ENCODE measurements at places on chromosomes 7 and 10.

GRCh38 chr10:106571192-106571946 lies 593.1 kb downstream of the SORCS1 start:
- peak; percentile 14 for DNase-seq

- no peak for DNase-seq
Observed at GRCh38 chr10:576130-576465, 113.4 kb downstream of the DIP2C start.

GRCh38 chr10:104328646-104328895 lies 9.7 kb downstream of the ITPRIP start:
- DNase-seq, result no peak

DNA sequence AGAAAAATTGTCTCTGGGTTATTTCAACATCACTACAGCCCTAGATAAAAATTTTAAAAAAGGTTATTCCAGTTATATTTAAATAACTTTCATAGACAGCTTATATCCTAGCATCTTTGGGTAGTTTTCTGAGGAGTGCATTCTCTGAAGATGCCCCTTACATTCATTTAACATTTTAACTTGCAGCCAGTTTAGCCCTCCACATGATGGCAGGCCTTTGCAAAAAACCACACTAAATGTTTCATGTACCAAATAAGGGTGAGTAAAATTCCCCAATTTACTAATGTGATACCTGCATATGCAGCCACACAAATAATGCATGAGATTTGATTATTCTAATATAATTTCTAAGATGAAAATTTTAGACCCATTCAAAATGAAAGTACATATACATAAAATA lies 108.4 kb upstream of the ZWINT start:
- DNase-seq, result no peak

DNA sequence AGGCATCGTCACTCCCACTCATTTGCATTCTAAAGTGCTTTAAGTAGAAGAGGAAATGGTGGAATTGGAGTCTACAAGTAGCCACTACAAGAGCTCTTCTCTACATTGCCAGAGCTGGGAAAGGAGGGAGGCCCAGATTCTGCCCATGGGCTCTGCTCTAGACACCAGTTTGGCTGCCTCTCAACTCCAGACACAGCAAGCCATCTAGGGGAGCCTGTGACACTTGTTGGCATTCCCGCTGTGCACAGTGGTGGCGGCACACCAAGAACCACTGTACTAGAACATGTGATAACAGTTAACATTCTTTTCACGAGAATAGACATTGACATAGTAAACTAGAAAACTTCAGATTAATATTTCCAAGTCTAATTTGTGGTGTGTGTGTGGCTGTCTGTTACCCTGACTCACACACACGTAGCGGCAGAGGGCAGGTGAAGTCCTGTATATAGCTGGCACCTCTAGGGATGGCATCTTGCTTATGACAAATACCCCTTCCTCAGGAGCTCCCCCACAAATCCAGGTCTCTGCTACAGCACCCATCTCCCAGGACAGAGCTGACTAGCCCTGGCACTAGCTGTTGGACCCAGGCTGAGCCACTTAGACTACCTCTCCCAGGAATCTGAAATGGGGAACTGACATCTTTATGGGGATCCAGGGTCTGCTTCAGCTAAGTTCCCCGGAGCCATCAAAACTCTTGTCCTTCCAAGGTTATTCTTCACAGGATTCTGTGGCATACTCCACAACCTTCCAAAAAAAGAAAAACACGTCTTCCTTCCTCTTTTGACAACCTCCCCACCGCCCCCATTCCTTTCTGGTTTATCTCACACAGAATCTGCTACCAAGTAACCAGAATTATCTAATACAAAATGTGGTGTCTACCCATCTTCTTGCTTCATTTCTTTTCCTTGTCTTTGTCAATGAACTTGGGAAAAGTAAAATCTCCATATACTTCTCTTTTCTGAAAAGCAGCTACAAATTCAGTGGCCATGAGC lies 54.7 kb upstream of the MRLN start:
- DNase-seq, result no peak

DNA sequence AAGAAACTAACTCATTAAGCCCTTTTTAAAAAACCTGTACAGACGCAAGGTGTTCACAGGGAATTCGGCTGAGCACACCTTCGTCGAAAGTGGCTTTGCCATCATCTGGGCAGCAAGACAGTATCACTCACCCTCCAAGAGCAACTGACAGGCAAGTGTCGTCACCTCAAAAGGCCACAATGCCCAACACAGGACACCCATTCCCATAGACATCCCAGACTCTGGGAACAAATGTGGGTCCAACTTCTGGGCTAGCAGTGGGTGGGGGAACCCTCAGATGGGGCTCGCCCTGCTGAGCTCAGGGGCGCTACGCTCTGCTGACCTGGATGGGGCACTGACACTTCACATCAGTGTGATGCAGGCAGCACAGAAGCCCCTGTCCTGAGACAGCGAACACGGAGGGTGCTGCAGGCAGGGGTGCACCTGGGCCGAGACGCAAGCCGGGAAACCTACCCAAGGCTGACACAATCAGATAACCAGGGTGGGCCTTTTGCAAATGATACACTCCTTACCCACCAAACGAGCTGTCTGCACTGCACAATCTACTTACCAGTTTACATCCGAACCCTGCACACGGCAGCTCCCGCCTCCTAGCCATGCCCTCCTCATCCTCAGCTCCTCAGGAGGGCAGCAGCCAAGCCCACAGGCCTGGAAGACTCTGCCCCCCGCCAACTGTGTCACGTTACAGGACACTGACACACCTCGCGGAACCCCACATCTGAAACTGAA lies 1.7 kb downstream of the DIP2C start:
- no peak for DNase-seq

DNA sequence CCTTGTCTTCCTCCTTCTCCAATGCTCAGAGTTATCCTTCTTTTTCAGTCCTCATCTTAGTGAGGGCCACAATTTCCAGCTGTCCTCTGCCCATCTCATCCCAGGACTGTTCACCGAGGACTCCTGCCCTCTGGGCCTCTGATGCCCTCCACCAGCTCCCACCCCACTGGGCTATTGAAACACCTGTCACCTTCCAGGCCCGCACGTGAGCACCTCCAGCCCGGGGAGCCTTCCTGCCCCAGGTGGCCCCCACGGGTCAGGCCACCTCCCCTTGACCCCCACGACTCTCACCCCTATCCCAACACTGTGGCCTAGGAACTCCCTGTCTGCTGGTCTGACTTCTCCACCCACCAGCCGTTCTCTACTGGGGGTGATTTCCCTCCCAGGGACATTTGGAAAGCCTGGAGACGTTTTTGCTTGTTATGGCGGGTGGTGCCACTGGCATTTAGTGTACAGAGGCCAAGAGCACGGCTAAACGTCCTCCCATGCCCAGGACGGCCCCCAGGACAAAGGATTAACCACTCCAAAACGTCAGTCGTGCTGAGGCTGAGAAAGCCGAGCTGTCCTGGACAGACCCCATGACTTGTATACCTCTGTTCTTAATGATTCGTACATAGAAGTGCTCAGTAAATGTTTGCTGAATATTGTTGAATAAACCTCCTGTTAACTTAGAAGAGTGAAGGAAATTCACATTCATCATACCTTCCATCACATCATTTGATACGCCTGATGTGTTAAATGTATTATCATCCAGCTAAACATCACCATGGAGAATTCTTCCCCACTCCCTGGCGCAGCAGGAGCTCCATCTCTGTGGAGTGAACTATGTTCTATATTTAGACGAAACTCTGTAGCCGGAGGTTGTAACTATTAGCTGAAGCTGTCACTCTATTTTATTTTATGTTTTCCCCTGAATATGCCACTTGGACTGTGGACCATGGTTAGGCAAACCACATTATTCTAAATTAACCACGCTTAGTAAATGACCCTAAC lies 270.1 kb upstream of the SHH start:
- DNase-seq, result no peak

DNA sequence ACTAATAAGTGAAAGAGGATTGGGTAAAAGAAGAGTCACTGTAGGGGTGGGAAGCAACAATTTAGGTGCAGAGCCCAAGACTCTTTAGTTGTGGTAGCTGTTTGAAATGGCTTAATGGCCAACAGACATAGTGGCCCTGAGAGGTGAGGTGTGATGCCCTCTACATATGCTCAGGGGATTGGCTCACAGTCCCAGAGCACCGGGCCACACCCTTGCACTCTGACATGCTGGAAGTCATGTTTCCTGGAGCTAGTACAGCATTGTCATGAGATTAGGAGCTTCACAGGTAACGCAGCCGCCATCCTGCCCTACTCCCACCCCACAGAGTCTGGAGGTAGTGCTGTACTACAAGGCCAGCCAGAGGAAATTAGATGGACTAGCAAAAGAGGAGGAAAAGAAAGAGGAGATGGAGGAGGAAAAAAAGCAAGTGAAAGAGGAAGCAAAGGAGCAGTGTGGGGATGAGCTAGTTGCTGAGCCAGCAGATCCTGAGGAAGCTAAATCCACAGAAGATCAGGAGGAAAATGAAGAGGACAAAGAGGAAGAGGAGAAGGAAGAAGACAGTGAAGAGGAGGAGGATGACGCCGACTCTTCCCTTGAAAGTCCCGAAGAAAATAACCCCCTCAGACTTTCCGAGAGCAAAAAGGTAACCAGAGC lies 14.8 kb upstream of the FLNC start:
- DNase-seq, result no peak

- no peak for DNase-seq
Observed at GRCh38 chr7:69510114-69510513, 88.2 kb upstream of the AUTS2 start.

DNA sequence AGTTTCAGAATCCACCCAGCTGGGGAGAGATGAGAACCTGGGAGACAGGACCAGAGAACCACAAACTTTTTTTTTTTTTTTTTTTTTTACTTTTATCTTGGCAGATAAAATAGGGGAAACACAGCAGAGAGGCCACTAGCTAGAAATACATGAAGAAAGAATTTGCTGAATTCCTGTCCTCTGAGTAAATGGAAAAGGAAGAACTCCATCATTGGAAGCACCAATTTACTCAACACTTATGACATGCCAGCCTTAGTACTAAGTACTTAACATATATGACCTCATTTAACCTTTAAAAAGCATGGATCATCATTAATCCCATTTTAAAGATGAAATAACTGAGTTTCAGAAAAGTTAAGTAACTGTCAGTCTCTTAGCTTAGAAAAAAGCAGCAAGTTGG lies 343.0 kb upstream of the NPSR1 start:
- no peak for DNase-seq

GRCh38 chr7:100745184-100745583 lies 11.8 kb downstream of the ZAN start:
- no peak for DNase-seq

GRCh38 chr10:49144058-49144720 lies 10.4 kb upstream of the FAM170B start:
- no peak for DNase-seq

DNA sequence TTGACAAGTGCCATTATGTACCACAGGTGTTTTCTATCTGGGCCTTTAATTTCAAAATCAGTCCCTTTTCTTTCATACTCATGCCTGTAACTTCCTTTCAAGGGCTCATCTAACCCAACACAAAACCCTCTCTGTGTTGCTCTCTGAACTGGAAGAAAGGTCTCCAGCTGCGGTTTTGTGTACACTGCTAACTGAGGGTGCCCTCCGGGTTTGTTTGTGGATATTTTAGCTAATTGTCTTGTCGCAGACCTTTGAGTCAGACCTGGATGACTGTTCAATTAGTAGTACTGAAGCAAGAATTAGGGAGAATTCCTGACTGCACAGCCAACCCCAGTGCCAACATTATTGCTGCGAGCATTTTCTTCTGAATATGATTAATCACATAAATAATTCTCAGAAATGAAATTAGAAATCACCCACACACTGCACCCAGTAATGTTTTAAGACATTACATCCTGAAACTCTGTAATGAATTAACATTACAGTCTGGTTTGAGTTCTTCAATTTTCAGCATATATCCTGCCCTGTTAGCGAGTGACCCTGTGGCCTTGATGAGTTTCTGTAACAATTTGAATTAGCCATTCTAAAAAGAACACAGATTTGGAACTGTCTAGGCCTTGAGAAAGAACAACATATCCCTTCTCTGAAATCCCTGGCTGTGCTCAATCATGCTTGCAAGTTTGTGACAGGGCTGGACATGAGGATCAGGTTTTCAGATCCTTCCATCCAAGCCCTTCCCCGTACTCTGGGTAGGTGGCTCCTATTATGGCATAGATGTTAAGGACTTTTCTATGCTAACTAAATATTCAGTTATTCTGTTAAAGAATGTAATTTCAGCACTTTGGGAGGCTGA lies 460.1 kb downstream of the PLXDC2 start:
- DNase-seq, result peak; percentile 10

DNA sequence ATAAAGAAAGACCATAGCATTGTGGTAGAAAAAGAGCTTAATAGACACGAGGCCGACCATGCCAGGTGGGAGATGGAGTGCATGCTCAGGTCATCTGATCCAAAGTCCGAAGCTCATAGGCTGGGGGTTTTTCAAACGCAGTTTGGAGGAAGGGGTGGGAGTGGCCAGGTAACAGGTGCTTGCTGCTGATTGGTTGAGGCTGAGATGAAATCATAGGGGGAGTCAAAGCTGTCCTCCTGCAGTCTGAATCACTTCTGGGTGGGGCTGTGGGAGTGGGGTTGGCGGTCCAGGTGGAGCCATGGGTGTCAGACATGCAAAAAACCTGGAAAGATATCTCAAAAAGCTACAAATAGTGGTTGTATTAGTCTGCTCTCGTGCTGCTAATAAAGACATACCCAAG lies 2.8 kb upstream of the ERCC6 start:
- no peak for DNase-seq

- no peak for DNase-seq
Observed at GRCh38 chr7:120997882-120998474, 9.5 kb downstream of the CPED1 start.

- no peak for DNase-seq
Observed at GRCh38 chr10:119305860-119306513, 98.6 kb downstream of the GRK5 start.

- DNase-seq, result no peak
Observed at GRCh38 chr7:14252458-14252857, 263.0 kb upstream of the ETV1 start.

- DNase-seq, result no peak
Observed at GRCh38 chr10:29618341-29619171, 16.2 kb downstream of the SVIL start.

All from NCI-H1105 treated with DMSO at 0.1 percent for 48 hours (cell line).